ENCODE measurements at places on chromosomes 5 and 9.

- DNase-seq = no peak
Observed at GRCh38 chr9:77851882-77852595, 179.6 kb downstream of the GNAQ start.

GRCh38 chr9:2215921-2216441, 200.8 kb downstream of the SMARCA2 start:
- DNase-seq = no peak

DNA sequence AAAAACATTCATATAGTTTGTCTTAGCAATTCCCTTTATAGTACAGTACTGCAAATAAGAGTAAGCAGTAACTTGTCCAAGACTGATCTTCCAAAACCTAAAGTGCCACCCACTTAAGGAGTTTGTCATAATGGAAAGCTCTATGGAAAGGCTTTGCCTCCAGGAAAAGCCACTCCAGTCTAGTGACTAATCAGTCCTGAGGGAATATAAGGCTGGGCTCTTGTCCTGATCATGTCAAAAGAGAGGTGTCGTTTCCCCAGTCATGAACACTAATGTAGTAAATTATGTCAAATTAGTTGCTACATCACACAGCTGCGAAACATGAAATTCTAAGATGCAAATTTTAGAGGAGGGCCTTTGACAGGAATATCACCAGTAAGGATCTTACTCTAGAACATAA, 271.6 kb downstream of the GABRB2 start:
- no peak for DNase-seq

DNA sequence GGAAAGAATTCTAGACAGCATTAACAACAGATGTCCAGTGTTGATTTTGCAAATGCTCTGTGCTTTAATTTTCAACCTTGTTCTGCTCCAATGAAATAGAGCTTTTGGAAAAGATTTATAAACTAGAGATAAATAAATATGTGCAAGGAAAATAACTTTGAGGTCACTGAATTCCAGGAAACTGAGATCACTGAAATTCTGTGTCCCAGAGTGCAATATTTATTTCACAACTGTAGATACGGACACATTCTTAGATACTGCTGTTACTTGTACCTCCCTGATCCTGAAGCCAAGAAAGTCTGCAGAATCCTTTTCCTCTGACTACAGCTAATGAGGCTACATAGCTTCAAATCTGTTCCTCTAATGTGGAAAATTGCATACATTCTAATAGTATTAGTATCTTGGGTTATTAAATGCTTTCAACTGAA, 222.9 kb downstream of the DOCK8 start:
- no peak for DNase-seq

- no peak for DNase-seq
Observed at GRCh38 chr9:111572950-111573604, 26.4 kb downstream of the PTGR1 start.

GRCh38 chr5:74316064-74316603, 324.4 kb downstream of the ENC1 start:
- peak; percentile 35 for DNase-seq

DNA sequence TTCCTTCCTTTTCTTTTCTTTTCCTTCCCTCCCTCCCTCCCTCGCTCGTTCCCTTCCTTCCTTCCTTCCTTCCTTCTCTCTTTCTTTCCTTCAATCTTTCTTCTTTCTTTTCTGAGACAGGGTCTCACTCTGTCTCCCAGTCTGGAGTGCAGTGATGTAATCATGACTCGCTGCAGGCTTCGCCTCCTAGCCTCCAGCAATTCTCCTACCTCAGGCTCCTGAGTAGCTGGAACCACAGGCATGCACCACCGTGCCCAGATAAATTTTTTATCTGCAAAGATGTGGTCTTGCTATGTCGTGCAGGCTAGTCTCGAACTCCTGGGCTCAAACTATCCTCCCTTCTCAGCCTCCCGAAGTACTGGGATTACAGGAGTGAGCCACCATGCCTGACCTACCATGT, 81.4 kb downstream of the SPATA31C2 start:
- no peak for DNase-seq

DNA sequence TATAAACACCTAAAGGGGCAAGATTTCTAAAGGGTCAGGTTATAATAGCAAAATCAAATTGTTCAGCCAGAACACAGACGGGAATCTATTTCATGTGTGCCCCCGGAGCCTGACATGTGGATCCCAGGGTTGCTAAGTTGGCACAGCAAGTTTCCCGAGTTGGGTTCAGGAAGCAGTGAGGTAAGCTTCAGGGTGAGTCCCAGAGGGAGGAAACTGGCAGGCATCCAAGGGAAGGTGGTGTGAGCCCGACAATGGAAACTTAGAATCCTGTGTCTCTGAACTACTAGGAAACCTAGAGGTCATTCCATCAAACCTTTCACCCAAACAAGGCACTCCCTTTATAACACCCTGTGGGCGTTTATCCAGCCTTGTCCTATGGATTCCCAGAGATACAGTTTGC, 98.4 kb downstream of the ADRB2 start:
- DNase-seq = no peak

Data from activated T-cell treated with anti-CD3 and anti-CD28 coated beads, Interleukin-2, amount 50 U/mL, for 24 hours (primary cell).